NCI-H510A (cell line): ENCODE measurements at places on chromosomes 13 and 19.
A peak's percentile ranks its signal among the peaks of the same experiment; 100 is the strongest.

DNA sequence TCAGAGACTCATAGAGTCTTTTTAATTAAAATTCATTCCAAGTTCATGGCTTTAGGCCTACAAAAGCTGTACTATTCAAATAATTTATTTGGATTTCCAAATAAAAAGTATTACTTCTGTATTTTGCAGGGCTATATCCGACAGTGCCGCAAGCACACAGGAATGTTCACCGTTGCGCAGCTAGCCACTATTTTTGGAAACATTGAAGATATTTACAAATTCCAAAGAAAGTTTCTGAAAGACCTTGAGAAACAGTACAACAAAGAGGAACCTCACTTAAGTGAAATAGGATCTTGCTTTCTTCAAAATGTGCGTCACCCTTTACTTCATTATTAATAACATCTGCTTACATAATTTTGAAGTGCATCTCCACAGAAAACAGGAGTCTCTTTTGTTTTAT is 20.5 kb upstream of the C1QTNF9 start:
- DNase-seq: no peak

GRCh38 chr13:50228527-50228926 is 213.3 kb downstream of the KCNRG start:
- peak; percentile 25 for DNase-seq

- no peak for DNase-seq
These were observed 279.6 kb downstream of the KLF5 start for GRCh38 chr13:73338389-73338788.

- no peak for DNase-seq
These were observed 70.0 kb downstream of the FOXO1 start for GRCh38 chr13:40596484-40596883.

- DNase-seq: no peak
These were observed 3.7 kb upstream of the TYROBP start for GRCh38 chr19:35911790-35912189.

DNA sequence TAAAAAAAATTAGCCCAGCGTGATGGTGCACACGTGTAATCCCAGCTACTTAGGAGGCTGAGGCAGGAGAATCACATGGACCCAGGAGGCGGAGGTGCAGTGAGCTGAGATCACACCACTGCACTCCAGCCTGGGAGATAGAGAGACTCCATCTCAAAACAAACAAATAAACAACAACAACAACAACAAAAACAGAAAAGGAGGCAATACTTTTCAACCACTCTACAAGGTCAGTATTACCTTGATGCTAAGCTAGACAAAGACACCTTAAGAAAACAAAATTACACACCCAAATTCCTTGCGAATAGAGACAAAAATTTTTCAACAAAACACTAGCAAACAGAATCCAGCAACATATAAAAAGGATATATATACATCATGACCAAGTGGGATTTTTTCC is 39.7 kb downstream of the PEPD start:
- no peak for DNase-seq

- DNase-seq: peak; percentile 69
These were observed at the start of gene REXO1 for GRCh38 chr19:1848399-1849131. REXO1 (minus strand) TSS chr19:1848483; CDS start chr19:1848358, 125 bp downstream.

GRCh38 chr19:32227561-32228165 is 117.7 kb upstream of the ZNF507 start:
- no peak for DNase-seq

DNA sequence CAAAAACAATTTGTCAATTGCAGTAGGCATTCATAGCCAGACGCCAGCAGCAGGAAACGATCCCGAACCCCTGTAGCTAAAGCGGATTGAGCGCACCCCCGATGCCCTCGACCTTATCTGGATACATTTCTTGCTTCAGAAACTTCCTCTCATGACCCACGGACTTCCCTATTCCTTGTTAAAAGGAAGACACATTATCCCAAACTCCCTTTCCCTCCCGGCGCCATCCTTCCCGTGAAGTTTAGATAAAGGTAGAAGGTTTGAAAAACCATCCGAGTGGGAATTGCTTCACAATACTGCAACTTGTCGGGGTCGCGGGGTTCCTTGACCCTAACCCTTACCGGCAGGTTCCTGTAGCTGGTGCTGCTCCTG is 977 bp downstream of the PCDH20 start:
- DNase-seq: no peak
